ENCODE measurements at places on chromosomes 12 and 14.
A peak's percentile ranks its signal among the peaks of the same experiment; 100 is the strongest.

DNA sequence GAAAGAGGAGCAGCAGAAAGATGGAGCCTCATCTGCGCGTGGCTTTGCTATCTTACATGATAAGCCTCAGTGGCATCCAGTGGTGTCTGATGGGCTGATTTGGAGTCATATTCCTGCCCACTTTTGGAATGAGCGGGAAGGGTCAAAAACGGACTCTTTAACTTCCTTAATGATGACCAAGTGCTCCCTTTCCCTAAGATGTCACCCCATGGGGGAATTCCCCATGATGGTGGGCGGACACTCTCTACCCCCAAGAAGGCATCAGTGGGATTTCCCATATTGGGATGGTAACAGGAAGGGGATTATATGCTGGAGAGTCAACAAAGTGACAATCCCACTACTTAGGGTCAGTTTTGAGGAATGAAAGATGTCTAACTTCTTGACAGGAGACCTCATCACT is 110.9 kb downstream of the GPATCH2L start:
- no peak for DNase-seq

DNA sequence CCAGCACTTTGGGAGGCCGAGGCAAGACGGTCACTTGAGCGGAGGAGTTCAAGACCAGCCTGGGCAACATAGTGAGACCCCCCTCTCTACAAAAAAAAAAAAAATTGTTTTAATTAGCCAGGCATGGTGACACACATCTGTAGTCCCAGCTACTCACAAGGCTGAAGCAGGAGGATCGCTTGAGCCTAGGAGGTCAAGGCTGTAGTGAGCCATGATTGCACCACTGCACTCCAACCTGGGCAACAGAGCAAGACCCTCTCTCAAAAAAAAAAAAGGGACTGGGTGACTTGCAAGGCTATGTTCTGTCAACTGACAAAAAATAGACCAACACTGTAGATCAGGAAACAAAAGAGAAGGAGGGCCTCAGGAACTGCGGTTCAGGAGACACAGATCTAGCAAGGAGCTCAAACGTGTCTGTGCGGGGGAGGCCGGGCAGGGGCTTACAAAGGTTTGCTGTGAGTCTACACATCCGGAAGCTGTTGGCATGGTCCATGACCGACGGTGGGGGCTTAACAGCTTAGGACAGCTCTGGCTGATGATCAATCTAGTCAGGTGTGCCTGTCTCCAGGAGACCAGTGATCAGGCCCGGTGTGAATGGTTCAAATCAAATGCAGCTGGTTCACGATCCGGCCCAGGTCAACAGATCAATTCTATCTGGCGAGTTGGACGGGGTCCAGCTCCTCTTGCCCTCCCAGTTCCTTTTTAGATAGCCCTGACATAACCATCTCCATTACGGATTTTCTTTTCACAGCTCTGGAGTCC is 31.7 kb upstream of the INF2 start:
- DNase-seq: no peak

DNA sequence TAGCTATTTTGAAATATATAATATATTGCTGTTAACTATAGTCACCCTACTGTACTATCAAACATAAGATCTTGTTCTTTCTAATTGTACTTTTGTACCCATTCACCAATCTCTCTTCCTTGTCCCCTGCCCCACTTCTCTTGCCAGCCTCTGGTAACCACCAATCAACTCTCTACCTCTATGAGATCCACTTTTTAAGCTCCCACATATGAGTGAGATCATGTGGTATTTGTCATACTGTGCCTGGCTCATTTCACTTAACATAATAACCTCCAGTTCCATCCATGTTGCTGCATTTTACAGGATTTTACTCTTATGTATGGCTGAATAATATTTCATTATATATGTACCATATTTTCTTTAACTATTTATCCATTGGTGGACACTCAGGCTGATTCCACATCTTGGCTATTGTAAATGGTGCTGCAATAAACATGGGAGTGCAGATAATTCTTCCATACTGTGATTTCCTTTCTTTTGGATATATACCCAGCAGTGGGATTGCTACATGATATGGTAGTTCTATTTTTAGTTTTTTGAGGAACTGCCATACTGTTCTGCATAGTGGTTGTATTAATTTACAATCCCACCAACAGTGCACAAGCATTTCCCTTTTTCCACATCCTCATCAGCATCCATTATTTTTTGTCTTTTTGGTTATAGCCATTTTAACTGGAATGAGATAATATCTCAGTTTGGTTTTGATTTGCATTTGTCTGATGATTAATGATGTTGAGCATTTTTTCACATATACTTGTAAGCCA is 33.5 kb upstream of the SPIC start:
- DNase-seq: no peak

- no peak for DNase-seq
These were observed 14.0 kb downstream of the MANSC1 start for GRCh38 chr12:12336049-12336411.

DNA sequence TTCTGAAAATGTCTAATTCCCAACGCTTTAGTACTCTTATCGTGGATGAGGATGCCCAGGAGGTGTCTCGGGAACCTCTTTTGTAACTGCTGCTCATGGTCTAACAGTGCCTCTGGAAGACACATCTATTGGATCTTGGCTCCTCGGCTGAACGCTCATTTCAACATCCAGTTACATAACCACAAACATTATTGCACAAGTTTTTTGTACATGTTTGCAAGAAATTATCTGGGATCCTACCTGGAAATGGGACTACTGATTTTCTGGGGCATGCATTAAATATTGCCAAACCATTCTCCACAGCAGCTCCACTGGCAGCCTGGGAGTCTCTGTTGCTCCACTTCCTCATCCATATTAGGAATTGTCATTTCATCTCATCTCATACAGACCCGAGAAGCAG is 117.5 kb upstream of the EVL start:
- no peak for DNase-seq

GRCh38 chr12:70386771-70387170 is 20.7 kb downstream of the KCNMB4 start:
- DNase-seq: no peak

DNA sequence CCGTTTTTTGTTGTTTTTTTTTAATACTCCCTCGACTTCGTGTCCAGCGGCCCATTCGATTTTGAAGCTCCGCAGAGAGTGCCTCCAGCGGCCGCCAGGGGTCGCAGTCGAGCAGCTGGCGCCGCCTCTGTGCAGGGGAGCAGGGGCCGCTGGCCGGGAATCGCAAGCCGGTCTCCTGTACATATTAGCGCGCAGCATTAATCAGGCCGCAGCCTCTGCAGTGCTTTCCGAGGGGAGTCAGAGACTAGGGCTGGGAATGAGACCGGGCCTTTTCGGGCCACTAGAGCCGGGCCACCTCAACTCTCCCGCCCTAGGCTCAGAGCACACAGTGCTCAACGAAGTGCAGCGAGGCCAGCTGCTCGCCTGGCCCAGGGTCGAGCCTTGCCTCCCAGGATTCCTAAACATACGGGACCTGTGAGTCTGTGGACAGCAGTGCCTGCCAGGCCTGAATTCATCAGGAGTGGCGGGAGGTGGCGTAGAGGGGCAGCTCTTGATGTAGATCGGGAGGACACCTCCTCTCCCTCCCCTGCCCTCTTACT is 81.8 kb downstream of the EMP1 start:
- peak; percentile 89 for DNase-seq

DNA sequence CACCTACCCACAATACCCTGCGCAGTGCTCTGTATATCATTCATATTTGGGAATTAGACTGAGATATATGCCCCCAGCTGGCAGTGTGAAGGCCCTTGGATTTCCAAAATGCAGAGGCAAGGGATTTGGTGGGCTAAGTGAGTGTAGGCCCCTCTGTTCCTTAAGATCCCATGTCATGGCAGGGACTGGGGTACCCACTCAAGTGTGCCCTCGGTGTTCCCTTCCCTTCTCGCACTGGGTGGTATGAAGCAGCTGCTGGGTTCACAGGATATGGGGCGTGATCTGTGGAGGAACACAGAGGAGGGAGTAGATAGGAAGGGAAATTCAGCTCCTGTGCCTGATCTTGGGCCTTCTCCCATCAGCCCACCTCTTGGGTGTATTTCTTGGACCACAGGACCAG is 63.1 kb upstream of the VASH1 start:
- no peak for DNase-seq

DNA sequence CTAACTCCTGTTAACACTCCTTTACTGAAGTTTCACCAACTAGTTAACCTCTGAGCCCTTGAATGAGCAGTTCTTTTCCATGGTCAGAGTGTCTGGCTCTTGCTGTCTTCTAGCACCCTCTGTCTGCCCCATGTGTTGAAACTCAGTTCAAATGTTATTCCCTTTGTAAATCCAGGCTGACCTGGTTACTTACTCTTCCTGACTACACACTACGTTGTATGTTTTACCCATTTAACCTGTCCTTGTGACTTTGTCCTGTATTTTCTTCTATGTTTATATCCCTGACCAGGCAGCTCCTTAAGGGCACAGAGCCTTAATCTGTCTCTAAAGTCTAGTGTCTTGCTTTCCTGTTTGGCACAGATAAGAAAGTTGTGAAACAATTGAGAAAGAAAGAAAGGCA is 389.0 kb upstream of the RPL10L start:
- peak; percentile 10 for DNase-seq

DNA sequence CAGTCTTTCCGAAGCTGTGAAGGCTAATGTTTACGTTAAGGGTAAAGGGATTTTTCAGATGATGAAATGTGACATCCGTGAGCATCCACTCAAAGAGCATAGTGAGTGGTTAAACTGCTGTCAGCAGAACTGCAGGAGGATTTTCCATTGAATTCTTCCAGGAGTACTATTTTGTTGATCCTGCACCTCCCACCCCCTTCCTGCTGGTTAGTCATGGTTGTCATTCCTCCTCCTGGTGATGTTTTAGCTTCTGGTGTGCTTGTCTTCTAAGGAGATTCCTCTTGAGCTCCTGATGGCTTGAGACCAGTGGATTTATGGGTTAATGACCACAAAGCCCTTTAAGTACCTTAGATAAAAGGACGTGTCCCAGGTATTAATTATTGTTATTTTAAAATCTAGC is 2.4 kb upstream of the GPRC5D start:
- no peak for DNase-seq

All from HEK293T (cell line).